Hippocampal formation (tissue), 2 donors: ENCODE measurements at places on chromosomes 11 and 22.

DNA sequence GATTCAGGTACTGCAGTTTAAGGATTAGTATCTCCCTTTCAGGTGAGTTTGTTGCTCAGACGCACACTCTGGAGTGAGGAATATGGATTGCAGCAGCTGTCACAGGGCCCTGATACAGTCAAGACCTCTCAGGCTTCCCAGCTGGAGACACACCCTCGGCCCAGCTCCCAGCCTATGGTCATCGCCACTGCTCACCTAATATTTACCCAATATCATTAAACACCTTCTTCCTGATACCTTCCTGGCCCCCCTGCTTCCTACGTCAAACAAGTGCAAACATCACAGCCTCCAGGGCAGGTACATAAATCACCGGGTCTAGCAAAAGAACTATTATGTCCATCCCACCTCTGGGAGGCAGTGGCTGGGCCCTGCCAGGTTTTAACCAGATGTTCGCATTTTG, 213.3 kb downstream of the MN1 start:
- no peak for DNase-seq

GRCh38 chr22:20185750-20186149, 34.9 kb upstream of the CCDC188 start:
- no peak for DNase-seq

DNA sequence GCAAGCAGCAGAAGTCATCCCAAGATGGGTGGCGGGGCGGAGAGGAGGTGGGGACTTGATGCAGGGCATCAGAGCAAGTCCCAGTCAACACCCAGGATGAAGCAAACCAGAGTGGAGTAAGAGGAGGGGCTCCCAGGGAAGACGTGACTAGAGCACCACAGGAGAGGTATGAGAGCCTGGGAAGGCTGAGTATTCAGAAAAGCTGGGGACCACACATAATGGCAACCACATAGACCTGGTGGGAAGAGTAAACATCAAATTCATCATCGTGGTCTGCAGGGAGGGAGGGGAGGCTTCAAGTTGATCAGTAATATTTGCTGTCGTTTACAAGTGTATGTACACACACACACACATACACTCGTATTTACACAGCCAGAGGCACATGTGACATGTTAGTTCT, 60.7 kb upstream of the CLTCL1 start:
- no peak for DNase-seq

DNA sequence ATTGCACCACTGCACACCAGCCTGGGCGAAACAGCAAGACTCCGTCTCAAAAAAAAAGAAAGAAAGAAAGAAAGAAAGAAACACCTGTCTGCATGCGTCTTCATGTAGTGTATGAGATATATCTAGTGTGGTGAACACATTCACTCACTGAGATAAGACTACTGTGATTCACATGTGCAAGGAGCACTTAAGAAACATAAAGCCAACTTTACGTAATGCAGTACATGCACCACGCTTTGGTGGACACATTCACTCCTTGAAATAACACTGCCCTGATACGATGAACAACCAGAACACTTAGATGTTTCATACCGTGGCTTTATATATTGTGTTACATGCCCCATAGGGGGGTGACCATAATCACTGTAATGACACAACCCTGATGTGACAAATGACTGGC, 96.0 kb downstream of the MICAL3 start:
- no peak for DNase-seq

DNA sequence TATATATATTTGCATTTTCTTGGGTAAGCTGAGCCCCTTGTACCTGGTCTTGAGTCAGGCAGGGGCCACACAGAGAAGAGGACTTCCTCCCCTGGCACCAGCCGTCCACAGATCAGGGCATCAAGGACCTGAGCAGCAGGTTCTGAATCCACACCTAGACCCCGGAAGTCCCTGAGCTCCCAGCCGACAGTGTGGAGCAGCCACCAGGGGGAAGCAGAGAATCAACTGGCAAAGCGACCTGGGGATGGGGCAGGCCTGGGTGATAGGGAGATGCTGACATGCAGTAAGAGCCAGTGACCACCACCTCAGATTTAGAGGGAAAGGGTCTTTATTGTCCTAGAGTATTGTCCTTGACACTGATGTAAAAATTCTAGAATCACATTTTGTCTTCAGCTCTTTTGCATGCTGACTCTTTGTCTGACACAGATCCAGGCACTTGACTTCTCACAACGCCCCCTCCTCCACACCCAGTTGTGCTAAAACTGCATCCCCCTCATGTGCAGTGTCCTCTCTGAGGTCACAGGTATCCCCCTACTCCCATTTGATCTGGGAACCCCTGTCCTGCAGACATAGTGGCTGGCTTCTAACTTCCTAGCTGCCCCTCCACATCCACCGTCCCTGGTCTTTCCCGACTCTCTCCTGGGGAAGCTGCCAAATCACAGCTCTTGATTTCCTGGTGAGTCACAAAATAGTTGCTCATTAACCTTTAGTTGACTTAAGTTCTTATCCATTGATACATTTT, 109.3 kb downstream of the GGTLC2 start:
- no peak for DNase-seq

DNA sequence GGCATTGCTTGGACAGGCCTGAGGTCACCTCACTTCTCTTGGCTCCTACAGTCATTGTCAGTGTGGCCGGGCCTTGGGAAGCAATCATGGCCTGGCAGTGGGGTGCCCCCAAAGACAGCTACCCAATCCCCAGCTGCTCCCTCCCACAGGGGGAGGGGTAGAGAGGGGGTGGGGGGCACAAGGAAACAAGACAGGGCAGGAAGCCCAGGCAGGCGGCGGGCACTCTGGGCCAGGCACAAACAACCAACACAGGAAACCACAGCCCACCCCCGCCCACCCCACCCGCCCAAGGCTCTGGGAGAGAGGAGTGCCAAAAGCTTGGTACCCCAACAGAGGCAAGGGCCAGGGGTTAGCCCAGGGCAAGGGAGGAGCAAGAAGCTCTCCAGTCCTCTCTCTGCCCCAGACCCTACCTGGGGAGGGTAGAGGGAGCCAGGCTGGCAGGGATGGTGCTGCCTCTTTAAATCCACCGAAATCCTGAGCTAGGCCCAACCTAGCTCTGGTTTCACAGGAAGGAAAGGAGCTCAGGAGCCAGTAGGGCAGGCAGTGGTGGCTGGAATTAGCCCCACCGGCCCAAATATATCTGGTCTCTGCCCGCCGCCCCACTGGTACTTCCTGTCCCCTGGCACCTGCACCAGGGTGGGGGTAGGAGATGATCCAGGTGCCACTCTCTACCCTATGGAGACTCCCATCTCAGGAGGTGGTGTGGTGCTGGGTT, 12.2 kb downstream of the BCL9L start:
- DNase-seq, result peak; percentile 35

DNA sequence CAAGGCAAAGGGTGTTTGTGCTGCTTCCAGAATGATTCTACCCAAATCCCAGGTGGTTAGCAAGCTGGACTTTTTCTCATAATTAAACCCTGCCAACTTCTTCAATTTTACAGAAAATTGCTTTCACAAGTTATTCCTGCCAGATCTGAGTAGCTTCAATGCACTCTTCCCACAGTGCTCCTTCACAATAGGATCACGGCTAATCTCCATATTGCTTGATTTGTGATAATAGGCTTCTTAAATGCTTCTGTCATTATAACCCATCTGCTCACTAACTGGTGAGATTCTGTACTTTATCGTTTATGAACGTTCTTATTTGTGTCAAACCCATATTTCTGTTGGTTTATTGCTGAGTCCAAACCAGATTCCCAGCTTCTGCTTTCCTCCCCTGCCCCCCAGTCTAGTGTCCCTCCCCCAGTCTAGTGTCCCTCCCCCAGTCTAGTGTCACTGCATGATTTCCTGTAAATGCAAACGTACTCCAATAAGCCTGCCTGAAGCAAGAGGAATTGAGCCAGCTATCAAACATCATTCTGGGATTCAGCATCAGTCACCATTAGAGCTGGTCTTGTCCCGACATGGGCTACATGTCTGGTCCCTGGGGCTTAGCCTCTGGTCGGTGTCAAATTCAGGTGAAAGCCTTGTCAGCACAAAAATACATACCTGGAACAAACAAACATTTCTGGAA, 14.0 kb downstream of the MMP3 start:
- DNase-seq, result no peak

DNA sequence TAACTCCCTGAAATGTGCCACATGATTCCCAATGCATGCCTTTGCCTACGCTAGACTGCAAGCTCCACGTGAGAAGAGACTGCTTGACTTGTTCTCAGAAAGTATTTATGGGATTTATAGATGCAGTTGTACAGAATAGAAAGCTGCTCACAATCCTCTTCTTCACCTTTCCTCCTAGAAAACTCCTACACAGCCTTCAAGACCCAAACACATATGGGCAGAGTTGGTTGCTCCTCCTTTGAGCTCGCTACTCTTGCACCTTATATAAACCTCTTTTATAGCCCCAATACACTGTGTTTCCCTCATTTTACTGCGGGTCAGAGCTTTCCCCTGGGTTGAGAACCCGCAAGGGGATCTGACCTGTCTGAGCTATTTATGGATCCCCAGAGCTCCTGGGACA, 16.4 kb downstream of the C1QTNF6 start:
- DNase-seq, result no peak

- DNase-seq, result no peak
Measured at GRCh38 chr11:67616431-67617242, 9.9 kb downstream of the NDUFV1 start.

DNA sequence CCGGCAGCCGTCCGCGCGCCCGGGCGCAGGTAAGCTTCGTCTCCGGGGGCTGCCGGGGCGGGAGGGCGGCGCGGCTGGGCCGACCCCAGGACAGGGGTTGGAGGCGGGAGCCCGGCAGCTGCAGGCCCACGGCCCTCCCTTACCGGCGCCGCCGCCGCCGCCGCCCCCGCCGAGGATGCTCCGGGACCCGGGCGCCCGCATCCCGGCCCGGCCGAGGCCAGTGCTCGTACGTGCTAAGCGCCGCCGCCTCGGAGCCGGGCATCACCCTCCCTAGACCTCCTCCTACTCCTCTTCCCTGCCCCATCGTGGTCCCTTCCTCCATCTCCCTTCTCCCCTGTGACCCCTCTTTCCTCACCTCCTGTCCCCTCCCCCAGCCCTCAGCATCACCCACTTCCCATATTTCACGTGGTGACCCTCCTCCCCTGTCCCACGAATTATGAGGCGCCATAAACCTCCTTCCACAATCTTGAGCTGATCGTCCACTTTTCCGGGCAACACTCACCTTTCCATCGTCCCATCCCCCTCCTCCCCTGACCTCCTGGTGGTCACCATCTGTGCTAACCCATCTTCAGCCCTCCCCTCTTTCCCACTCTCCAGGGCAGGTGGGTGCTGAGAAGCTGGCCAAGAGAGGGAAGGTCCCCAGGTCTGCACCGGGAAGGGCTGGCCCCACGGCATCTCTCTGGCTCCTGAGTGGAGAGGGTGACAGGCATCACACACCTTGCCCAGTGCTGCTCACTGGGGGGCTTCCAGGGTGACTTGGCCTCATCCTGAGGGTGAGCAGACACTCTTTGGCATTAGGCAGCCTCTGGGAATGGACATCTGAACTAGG, 612 bp downstream of the ASPHD2 start:
- no peak for DNase-seq
